ENCODE measurements at places on chromosomes 12 and 14.

DNA sequence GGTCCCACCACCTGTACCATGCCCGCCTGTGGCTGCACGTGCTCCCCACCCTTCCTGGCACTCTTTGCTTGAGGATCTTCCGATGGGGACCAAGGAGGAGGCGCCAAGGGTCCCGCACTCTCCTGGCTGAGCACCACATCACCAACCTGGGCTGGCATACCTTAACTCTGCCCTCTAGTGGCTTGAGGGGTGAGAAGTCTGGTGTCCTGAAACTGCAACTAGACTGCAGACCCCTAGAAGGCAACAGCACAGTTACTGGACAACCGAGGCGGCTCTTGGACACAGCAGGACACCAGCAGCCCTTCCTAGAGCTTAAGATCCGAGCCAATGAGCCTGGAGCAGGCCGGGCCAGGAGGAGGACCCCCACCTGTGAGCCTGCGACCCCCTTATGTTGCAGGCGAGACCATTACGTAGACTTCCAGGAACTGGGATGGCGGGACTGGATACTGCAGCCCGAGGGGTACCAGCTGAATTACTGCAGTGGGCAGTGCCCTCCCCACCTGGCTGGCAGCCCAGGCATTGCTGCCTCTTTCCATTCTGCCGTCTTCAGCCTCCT, 1.1 kb downstream of the INHBE start:
- peak; percentile 49 for DNase-seq

DNA sequence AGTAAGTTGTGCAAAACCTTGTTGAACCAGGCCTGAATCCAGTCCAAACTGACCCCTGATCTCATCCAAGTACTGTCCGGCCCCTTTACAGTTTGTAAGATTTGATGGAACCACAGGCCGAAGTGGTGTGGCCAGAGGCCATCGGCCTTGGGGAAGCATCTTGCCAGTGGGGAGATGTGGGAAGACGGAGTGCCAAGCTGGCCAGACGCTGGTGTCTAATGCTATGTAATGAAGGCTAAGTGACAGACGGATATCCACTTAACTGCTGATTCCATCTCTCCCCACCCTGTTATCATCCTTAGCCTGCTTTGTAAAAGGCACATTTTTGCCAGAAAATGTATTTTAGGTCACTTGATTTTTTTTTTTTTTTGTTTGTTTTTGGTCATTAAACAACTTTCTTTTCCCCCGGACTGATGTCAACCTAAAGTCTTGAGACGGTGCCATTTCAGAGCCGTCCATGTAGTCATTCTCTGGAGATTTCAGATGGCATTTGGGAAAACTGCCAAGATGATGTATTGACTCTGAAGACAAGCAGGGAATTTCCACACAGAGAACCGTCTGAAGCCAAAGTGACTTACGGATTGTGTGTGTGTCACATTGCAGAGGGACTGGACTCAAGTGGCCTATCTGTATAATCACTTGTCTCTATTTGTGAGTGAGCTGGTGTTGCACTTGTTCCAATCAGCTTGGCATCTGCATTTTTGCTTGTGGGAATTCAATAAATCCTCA, 86.5 kb upstream of the MANSC4 start:
- DNase-seq = no peak

DNA sequence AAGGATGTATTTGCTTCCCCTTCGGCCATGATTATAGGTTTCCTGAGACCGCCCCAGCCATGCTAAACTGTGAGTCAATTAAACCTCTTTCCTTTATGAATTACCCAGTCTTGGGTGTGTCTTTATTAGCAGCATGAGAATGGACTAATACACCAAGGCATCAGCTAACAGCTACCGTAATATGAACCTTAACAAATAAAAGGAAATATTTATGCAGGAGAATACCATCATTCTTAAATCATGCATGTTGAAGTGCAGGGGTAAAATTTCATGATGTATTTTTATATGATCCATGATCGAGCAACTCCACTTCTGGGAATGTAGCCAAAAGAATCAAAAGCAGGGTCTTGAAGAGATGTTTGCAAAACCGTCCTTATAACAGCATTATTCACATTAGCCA, 379.0 kb downstream of the NPAS3 start:
- DNase-seq = no peak

DNA sequence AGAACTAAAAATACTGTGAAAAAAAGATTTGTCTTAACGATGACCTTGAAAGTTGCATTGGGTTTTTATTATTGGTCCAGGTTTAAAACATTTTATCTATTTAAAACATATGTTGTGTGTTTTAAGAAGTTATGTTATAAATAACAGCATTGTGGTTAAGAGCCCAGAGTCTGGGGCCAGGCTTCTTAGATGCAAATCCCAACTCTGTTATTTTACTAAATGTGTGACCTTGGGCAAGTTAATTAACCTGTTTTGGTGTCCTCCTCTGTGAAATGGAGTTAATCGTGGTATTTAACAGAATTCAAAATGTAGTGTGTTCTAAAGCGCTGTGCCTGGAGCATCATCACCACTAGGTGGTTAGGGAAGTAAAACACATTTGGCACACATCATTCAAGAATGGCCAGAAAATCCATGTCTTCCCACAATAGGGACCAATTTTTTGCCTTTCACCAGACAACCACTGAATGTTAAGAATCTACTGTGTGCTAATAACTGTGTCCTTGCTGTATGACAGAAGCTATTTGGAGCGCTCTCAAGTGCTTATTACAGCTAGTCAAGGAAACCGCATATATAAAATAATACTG, 133.3 kb downstream of the MON2 start:
- no peak for DNase-seq

Data from NCI-H187 (cell line).